Mesothelial cell of epicardium (in vitro differentiated cells): ENCODE measurements at places on chromosomes 1 and 21. TPM values are rescaled to one million over a fixed set of nuclear protein-coding genes. Genes with fewer than 3 reads are reported as not detected.

- no peak for DNase-seq
Observed at GRCh38 chr1:208004851-208005250, 93.9 kb upstream of the CD34 start.

GRCh38 chr1:35707601-35708440, 10.9 kb downstream of the C1orf216 start:
- peak; percentile 43 for DNase-seq

Gene TSPEAR
- 0.09 to 0.11 TPM (median 0.11 TPM) in 3 replicates for total RNA-seq

DNA sequence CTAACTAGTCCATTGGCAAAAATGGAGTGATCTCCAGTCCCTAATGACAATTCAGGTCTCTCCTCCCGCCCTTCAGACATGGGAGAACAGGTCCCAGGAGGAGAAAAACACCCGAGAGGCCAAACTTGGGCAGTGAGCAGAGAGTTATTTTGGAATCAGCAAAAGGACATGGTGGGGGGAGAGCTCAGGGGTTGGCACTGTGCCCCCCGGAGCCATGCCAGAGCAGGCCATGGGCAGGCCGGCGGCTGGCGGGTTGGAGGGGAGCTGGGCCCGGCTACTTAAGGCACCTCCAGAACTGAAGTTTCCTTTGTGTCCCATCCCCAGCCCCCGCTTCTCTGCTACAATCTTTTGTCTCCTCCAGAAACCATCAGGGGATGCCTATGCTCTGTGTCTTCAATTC, 7.1 kb downstream of the LGR6 start:
- DNase-seq = no peak

Gene OVAAL
- not detected in 3 replicates for total RNA-seq

Gene RFX5
- 82.8 to 89.5 TPM (median 88.2 TPM) in 3 replicates for total RNA-seq

Gene CDKN2C
- total RNA-seq = 0.63 to 0.80 TPM (median 0.67 TPM) in 3 replicates

- no peak for DNase-seq
Observed at GRCh38 chr1:45929257-45929687, 125.9 kb downstream of the MAST2 start.

DNA sequence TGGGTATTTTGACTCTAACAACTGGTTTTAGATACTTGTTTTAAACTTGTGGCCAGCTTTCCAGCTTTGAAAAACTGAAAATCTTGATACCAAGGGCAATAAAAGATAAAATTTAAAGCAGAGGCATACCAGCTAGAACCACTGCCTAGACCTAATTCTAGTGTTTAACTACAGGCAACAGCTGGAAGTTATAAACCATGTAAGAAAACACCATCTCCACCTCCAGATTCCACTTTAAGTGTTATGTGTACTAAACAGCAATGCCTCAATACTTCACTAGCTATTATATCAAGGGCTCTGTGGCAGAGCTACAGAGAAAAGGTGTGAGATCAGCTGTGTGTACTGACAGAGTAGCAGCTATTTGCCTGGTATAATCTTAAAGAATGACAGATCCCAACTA, 69.5 kb downstream of the LPAR3 start:
- DNase-seq = no peak

DNA sequence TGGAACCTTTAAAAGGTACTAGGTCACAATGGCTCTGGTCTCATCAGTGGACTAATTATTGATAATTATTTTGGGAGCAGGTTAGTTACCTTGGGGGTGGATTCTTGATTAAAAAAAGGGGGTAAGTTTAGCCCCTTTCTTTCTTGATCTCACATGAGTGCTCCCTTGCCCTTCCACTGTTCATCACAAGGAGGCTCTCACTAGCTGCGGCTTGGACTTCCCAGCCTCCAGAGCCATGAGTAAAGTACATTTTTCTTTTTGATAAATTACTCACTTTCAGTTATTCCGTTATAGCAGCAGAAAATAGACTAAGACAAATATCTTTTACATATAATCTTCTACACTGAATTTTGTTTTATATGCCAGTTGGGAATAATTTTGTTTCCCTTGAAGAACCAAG, 254.8 kb upstream of the DEPDC1 start:
- no peak for DNase-seq

- DNase-seq = no peak
Observed at GRCh38 chr1:55235722-55236121, 20.6 kb upstream of the USP24 start.

Gene S100A2
- 0.43 to 0.51 TPM in 2 of 3 replicates, not detected in the other for total RNA-seq

- DNase-seq = no peak
Observed at GRCh38 chr1:78408810-78409209, 82.0 kb upstream of the PTGFR start.

DNA sequence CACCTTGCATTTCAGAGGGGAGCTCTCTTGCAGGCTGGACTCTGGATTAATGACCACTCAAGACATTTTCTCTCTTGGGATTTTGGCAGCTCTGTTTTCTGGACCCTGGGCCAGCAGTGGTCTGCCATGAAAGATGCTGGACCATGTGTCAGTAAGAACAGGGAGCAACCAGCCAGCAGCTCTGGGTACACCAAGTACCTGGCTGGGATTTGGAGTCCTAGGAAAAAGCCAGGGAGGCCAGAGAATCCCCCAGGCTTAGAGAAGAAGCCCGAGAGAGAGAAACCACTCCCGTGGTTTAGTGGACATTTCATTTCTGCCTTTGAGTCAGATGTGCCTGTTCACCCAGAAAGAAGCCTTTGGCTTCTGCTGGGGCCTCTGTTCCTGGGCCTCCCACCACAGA, 2.5 kb downstream of the NFASC start:
- no peak for DNase-seq

Gene SLFNL1
- total RNA-seq = 1.2 to 1.4 TPM (median 1.3 TPM) in 3 replicates

- DNase-seq = no peak
Observed at GRCh38 chr1:225044258-225044657, 114.8 kb downstream of the DNAH14 start.

Gene RHEX
- total RNA-seq = not detected in 3 replicates

GRCh38 chr1:28104866-28105467, 16.6 kb upstream of the EYA3 start:
- DNase-seq = no peak

GRCh38 chr21:15190412-15190811, 125.6 kb upstream of the NRIP1 start:
- no peak for DNase-seq

Gene RGS8
- total RNA-seq = not detected in 3 replicates

GRCh38 chr1:36134505-36135329, 9.7 kb upstream of the COL8A2 start:
- peak; percentile 75 for DNase-seq

Gene IGSF3
- 59.2 to 60.1 TPM (median 59.4 TPM) in 3 replicates for total RNA-seq

DNA sequence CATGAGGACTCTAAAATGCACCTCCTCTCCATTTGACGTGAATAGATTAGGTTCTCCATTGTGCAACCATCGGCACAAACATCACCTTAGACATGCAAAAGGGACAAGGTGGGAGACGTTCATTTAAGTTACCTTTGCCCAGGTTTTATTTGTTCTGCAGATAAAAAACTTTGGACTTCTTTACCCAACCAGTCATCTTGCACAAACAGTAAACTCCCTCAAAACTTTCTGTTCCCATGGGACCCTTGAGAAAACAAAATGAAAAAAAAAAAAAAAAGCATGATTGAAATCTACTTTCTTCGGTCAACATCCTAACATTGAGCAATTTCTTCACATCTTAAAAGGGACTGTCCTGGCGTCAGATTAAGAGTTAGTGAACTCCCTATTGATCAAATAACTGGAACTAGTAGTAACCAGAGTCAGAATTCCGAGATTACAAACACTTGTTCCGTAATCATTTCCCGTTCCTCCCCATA, 31.4 kb upstream of the PROX1 start:
- DNase-seq = no peak

DNA sequence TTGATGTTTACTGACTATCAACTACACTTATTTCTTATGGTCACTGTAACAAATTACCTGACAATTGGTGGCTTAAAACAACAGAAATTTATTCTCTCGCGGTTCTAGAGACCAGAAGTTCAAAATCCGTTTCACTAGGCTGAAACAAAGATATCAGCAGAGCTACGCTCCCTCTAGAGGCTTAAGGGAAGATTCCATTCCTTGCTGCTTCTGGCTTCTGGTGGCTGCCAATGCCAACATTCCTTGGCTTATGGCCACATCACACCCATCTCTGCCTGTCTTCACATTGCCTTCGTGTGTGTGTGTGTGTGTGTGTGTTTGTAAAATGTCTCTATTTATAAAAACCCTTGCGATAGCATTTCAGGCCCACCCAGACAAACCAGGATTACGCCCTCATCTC, 66.4 kb downstream of the LMX1A start:
- no peak for DNase-seq

Gene OR2L5
- not detected in 3 replicates for total RNA-seq

DNA sequence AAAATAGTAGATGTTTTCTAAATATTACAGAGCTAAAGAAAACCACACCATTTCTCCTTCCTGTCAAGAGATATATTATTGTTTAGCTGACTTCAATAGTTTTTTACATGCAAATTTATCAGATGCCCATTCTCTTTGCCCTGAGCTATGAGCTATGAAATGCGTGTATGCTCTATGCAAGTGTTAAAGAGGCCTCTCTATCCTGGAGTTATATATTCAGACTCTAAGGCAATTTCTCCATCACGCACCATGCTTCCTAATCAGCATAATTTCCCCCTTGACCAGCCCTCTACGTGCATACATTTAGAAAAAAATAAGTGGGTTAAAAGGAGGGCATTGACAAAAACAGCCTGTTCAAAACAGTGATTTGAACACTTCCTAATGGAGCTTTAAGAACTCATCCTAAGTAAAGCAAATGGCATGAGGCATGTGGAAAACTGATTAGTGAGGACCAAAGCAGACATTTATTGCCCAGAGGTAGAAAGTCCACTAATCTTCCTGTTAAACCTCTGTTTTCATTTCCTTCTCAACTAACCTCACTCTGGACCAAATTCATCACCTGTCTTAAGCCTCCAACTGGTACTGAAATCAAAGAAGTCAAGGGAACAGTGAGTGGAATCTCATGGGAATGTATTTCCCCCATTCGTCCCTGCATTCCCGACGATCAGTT, 565.8 kb upstream of the PKN2 start:
- DNase-seq = no peak

Gene DNAJC8
- total RNA-seq = 79.7 to 84.1 TPM (median 81.4 TPM) in 3 replicates

Gene NTRK1
- total RNA-seq = 1.2 to 1.3 TPM (median 1.3 TPM) in 3 replicates

- DNase-seq = no peak
Observed at GRCh38 chr1:218488986-218489385, 143.8 kb downstream of the TGFB2 start.

DNA sequence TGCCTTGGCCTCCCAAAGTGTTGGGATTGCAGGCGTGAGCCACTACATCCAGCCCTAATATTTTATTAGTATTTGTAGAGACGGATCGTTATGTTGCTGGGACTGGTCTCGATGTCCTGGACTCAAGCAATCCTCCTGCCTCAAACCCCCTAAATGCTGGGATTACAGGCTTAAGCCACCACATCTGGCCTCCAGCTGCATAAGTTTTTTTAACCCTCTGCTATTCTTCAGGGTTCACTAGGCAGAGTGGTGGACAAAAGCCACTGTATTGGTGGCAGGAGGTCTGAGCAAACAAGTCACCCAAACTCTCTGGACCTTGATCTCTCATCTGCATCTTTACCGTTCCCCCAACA, 10.1 kb upstream of the CLIC4 start:
- no peak for DNase-seq

- DNase-seq = no peak
Observed at GRCh38 chr1:206510371-206510770, 3.0 kb downstream of the RASSF5 start.

- DNase-seq = no peak
Observed at GRCh38 chr1:56715156-56715555, 70.0 kb downstream of the PRKAA2 start.
